ENCODE measurements at places on chromosomes 13 and 19. TPM values are rescaled to one million over a fixed set of nuclear protein-coding genes. Genes with fewer than 3 reads are reported as not detected.

Gene FGF9
- 4.3 TPM for total RNA-seq

GRCh38 chr19:14495672-14496028 lies 277 bp downstream of the GIPC1 start:
- no peak for DNase-seq

Gene KLK7
- 17.9 TPM for total RNA-seq

DNA sequence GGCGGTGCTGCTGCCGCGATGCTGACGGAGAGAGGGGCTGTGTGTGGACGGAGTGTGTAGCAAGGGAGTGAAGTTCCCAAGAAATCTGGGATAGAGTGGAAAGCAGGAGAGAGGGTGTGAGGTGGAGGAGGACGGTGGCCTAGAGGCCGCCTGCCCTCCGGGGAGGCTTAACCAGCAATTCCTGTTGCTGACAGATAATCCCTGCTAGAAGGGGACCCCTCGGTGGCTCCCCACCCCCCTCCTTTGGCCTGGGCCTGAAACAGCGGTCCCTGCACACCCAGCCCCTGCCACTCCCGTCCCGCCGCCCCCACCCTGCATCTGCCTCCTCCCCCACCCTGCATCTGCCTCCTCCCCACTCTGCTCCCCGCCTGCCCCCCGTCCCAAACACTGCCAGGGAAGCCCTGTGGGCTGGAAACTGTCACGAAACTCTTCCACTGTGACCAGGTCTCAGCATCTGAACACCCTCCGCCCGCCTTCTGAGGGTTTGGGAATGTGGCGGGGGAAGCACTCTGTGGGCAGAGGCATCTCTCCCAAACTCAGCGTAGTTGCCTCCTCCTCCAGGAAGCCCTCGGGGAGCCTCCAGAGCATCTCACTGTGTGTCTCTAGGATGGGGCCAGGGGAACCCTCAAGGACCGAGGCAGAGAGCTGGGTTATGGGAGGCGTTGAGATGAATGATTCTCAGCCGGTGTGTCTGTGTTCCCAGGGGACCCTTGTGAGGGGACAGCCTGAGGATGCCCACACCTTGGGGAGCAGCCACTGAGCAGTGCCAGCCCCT lies 17.1 kb upstream of the MATK start:
- DNase-seq = no peak

DNA sequence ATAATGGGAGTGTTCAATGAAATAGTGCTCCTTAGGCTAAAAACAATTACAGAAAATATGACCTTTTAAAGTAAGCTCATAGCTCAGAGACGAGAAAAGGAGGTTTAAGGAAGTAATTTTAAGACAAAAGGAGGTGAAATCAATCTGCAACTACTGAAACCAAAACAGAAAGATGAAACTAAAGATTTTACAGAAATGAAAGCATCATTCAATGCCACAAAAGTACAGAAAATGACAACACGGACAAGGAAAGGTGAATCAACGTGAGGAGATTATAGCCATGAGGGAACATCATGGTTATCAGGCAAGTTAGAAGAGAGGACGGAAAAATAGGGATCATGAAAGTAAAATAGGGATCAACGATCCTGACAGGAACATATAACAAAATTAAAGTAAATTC lies 745.2 kb downstream of the PCDH17 start:
- no peak for DNase-seq

GRCh38 chr19:21751384-21751783 lies 16.0 kb downstream of the ZNF100 start:
- DNase-seq = no peak

DNA sequence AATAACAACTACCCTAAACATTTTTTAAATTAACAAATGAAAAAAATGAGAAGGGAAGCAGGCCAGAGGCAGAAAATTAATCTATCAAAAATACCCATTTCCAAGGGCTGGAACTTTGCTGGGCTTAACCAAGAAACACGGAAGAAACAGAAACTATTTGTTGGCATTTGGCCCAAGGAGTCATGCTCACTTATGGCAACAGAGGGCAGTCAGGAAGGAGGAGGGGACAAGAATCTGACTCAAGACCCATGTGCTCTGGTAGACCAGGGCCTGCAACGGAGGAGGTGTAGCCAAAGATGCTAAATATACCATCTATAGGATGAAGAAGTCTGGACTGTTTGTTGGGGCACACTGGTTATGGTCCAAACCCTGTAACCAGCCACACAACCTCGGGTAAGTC lies 496.7 kb downstream of the COG6 start:
- peak; percentile 61 for DNase-seq

GRCh38 chr19:14059652-14060155 lies 2.2 kb downstream of the PALM3 start:
- DNase-seq = no peak

Gene MEF2B
- not detected for total RNA-seq

- DNase-seq = no peak
Observed at GRCh38 chr13:34826432-34826831, 115.6 kb upstream of the NBEA start.

DNA sequence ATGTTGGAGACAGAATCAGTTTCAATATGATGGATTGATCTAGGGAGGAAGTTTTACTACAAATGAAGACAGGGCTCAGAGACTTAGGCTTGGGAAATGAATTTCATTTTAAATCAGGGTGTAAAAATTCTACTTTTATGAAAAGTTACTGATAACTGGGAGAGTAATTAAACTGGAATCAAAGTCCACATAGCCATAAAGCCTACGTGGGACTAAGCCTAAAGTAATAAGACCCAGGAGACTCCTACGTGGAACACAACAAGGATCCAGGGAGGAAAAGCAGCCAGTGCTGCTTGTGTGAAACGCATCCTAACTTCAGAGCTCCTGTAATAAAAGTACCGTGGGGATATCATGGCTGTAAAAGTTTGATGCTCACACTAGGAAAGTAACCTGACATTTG lies 152.0 kb upstream of the MYO16 start:
- no peak for DNase-seq

- DNase-seq = no peak
Observed at GRCh38 chr13:71309905-71310304, 557.1 kb downstream of the DACH1 start.

Gene SHISA7
- not detected for total RNA-seq

- DNase-seq = no peak
Observed at GRCh38 chr19:57263244-57263741, 17.0 kb upstream of the ZNF460 start.

Gene PRSS57
- not detected for total RNA-seq

Gene TEX26
- total RNA-seq = not detected

DNA sequence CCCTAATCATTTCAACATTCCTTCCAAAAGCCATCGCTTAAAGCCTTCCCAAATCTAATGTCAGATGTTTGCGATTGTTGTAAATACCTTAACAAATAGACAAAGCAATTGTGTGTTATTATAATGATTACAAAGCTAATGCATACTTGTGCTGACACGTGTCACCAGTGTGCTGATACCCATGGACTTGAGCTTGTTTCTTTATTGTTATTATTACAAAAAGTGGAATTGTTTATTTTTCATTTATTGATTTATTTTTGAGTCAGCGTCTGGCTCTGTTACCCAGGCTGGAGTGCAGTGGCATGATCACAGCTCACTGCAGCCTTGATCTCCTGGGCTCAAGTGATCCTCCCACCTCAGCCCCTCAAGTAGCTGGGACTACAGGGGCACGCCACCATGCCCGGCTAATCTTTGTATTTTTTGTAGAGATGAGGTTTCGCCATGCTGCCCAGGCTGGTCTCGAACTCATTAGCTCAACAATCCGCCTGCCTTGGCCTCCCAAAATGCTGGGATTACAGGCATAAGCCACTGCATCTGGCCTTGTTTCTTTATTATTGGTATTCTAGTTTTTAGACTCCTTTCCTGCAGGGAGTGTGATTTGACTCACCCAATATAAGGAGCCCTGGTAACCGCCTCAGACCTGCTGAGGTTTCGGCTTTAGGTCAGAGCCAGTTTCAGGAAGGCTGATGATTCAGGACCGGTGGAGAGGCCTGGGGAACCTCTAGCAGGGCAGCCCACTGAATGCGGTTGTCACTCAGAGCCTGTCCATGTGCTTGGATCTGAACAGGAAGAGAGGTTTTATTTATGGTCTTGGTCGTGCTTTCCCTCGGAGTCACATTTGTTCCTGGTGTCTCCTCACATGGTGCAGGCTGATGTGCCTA lies 2.1 kb upstream of the FBXO17 start:
- DNase-seq = peak; percentile 79

GRCh38 chr13:77042566-77043177 lies 15.7 kb upstream of the FBXL3 start:
- no peak for DNase-seq

DNA sequence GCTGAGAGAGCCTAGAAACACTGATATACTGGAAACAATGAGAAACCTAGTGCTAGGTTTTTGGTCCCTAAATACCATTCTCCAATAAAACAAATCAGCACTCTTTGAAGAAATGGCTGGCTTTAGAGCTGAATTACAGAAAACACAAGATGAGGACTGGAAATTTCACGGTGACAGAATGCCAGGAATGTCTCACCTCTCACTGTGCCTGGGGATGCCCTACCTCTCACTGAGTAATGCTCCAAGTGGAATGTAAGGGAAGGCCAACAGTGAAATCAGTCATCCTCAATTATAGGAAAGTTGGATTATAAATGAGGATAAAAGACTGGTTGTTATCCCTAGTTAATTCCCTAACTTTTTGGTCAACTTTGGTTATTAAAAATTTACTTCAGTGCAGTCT lies 259.0 kb downstream of the NALCN start:
- no peak for DNase-seq

DNA sequence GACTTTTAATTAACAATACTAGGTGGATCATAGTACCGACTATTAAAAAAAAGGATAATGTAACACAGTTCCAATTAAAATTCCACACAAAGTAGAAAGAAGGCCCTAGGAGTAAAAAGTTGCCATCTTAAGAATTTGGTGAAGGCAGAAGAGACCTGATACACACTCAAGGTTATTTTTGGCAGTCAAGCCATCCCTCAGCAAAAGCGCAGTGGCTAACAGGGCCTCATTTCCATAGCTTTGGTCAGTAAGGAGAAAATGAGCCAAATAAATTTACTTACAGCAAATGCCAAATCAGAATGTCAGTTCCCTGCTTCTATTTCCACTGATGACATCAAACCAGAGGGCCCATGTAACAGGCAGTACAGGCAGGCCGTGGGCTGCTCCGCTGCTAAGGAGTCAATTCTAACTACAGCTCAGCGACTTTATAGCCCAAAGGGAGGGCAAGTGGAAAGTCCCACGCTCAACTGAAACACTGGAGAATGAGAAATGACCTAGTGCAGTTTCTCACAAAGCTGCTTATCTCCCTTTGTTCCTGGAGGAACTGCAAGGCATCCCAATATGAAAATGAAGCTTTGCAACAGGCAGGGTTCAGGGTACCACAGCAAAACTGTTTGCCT lies 6.3 kb downstream of the ARGLU1 start:
- DNase-seq = no peak

Gene ZNF524
- total RNA-seq = 22.4 TPM

DNA sequence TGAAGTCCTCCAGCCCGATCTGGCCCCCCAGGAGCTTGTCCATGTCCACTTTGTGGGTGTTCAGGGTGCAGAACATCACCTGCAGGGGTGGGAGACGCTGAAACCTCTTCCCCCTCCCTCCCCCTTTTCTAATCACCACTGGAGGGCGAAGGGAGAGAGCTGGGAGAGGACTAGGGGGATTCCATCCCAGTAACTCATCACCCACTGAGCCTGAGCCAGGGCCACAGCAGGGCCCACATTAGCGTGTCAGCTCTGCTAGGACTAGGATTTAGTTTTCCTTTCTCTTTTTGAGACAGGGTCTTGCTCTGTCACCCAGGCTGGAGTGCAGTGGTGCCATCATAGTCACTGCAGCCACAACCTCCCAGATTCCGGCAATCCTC lies 5.5 kb upstream of the PTGER1 start:
- DNase-seq = no peak

DNA sequence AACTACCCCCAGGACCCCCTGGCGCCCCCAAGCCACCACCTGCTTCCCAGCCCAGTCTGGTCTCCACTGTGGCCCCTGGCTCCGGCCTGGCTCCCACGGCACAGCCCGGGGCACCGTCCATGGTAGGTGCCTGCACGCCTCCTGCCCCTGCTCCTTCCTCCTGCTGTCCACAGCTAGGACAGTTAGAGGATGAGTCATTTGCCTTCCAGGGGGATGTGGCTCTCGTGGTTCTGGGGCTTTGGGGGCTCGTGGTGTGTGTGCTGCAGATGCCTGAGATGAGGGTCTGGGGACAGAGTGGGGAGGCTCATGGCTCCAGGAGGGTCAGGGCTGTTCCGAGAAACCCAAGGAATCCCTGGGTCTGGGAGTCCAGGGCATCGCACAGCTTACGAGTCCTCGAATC lies 12.7 kb downstream of the MED25 start:
- no peak for DNase-seq

- no peak for DNase-seq
Observed at GRCh38 chr19:56155124-56155687, 14.1 kb downstream of the ZNF444 start.

Gene MVB12A
- total RNA-seq = 78.4 TPM

GRCh38 chr19:2337329-2337707 lies 8.8 kb downstream of the SPPL2B start:
- no peak for DNase-seq

DNA sequence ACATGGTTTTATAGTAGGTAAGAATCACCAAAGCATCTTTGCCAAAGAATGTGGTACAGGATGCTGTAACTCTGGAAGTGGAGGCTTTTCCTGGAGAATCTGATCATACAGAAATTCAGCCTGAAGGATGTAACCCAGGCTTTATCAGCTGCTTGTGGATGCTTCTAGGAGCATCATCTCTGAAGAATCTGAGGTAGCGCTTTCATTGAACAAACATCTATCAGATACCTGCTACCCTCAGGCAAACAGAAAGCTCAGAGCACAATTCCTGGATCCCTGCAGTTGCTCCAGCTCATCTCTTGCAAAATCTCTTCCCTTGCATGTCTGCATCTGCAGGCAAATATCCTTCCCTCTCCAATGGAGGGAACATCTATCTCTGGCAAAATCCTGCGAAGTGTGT lies 9.3 kb downstream of the FAM124A start:
- no peak for DNase-seq

Gene SCAF1
- 22.7 TPM for total RNA-seq

Gene C19orf85
- total RNA-seq = not detected

Gene PTPRH
- total RNA-seq = 3.9 TPM

- DNase-seq = no peak
Observed at GRCh38 chr19:34507414-34508067, 26.0 kb downstream of the WTIP start.

GRCh38 chr19:42278452-42279154 lies 9.6 kb downstream of the CIC start:
- peak; percentile 74 for DNase-seq

- peak; percentile 23 for DNase-seq
Observed at GRCh38 chr13:73303851-73304250, 245.0 kb downstream of the KLF5 start.

Gene LYPD3
- not detected for total RNA-seq

GRCh38 chr19:14135985-14136508 lies 342 bp downstream of the ASF1B start:
- DNase-seq = no peak

Gene DIAPH3
- 32.4 TPM for total RNA-seq

Gene ZNF177
- 4.4 TPM for total RNA-seq

GRCh38 chr19:15701757-15702533 lies 25.9 kb upstream of the OR10H2 start:
- no peak for DNase-seq

Gene NLRP11
- not detected for total RNA-seq

GRCh38 chr19:28465371-28466086 lies 747.4 kb downstream of the UQCRFS1 start:
- peak; percentile 40 for DNase-seq

Gene ZNF582
- not detected for total RNA-seq

Gene CNN1
- 0.46 TPM for total RNA-seq

- DNase-seq = no peak
Observed at GRCh38 chr13:43802511-43802910, 15.7 kb upstream of the ENOX1 start.
